ENCODE measurements at places on chromosomes 11 and 22. TPM values are rescaled to one million over a fixed set of nuclear protein-coding genes. Genes with fewer than 3 reads are reported as not detected.
A peak's percentile ranks its signal among the peaks of the same experiment; 100 is the strongest.

GRCh38 chr11:72642884-72643522 lies 31.2 kb downstream of the PDE2A start:
- peak; percentile 59 for DNase-seq

TNNI2 gene
- total RNA-seq, result 8.7 TPM

VSTM5 gene
- total RNA-seq, result not detected

DNA sequence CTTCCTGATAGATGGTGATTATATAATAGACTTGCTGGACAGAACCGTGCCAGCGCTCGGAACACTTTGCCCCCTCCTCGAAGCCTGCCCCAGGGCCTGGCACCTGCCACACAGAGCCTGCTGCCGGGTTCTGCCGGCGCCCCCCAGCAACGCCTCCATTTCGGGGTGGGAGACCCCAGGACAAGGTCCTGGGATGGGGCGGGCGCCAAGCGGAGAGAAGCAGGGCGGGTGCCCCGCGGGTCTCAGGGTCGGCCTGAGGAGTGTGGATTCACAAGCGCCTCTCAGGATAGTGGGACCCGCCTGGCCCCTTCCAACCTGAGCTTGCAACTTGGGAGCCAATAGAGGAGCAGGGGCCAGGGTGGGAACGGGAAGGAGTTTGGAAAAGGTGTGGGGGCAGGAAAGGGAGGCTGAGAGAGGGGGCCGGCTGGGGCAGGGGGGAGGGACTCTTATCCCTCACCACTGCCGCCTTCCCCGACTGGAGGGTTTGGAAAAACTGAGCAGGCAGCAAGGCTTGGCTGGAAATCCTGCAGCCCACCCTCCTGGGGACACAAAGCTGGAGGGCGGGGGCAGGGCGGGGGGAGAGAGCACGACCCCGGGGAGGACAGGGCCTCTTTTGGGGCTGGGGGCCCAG lies 3.3 kb upstream of the BCL9L start:
- DNase-seq, result peak; percentile 59

DNA sequence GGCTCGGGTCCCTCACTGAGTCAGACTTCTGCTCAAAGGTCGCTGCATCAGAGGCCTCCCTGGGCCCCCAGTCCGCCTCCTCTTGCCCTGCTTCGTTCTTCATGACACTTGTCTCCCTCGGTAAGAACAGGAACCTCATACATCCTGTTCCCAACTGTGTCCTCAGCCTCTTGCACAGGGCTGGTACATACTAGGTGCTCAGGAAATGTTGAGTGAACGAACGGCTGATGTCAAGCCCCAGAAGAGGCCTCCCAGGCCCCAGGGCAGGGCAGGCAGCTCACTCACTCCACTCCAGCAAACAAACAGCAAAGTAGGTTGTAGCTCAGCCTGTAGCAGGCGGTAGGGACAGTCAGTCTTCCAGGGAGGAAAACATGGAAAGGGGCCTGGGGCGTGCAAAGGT lies 17.2 kb downstream of the SYNGR1 start:
- DNase-seq, result no peak

DNA sequence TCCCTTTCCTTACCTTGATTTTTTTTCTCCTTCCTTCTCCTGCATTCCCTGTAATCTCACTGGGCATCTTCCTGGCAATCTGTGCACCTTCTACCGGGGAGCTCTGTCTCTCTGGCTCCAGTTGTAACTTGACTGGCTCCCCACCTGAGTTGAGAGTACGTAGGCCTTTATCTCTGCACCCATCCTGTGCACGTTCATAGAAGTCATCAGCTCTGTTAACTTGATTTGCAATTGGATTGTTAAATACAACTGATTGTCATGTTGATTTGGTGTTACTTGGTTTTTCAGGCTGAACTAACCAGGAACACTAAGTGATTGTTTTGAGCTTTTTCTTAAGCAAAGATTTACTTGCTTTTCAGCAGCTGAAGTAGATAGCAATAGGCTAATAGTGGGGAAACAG lies 11.8 kb downstream of the SWAP70 start:
- peak; percentile 55 for DNase-seq

DNA sequence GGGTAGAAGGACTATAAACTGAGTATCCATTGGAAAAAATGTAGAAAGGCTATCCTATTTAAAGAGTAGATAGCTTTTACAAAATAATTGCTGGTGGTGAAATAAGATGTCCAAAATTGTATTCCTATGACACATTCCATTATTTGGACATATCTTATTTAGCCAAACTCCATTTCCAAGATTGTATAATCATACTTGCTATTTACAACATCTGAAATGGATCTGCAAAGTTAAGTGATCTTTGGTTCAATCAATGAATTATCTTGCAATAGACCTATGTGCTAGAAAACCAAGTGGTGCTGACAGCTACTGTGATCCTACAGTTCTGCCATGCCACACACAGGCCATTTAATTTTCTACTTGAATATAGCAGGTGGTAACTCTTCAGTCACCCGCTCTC lies 11.0 kb upstream of the BLID start:
- no peak for DNase-seq

API5 gene
- total RNA-seq, result 141 TPM

SLC6A5 gene
- not detected for total RNA-seq

GRCh38 chr11:12154871-12155668 lies 44.7 kb downstream of the MICAL2 start:
- no peak for DNase-seq

POU2AF3 gene
- not detected for total RNA-seq

GRCh38 chr11:65663639-65664200 lies 1.0 kb upstream of the RELA start:
- DNase-seq, result peak; percentile 31

DNA sequence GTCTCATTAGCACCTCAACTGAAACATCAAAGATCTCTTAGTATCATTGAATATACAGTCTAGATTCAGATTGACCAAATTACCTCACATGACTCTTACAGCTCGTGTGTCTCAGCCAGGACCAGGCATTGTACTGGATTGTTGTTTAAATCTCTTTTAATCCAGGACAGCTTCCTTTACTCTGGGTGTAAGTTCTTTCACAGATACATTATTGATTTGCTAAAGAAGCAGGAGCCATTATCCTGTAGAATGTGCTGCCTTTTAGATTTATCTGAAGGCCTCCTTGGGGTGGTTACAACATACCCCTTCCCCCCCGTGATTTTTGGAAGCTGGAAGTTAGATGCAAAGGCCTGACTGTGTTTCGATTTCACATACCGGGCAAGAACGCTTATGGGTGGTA lies 4.2 kb downstream of the MCM5 start:
- DNase-seq, result no peak

IGF2 gene
- not detected for total RNA-seq

GRCh38 chr11:29628609-29629008 lies 388.2 kb downstream of the KCNA4 start:
- no peak for DNase-seq

- no peak for DNase-seq
Measured at GRCh38 chr11:122755409-122755808, 82.9 kb upstream of the CRTAM start.

DNA sequence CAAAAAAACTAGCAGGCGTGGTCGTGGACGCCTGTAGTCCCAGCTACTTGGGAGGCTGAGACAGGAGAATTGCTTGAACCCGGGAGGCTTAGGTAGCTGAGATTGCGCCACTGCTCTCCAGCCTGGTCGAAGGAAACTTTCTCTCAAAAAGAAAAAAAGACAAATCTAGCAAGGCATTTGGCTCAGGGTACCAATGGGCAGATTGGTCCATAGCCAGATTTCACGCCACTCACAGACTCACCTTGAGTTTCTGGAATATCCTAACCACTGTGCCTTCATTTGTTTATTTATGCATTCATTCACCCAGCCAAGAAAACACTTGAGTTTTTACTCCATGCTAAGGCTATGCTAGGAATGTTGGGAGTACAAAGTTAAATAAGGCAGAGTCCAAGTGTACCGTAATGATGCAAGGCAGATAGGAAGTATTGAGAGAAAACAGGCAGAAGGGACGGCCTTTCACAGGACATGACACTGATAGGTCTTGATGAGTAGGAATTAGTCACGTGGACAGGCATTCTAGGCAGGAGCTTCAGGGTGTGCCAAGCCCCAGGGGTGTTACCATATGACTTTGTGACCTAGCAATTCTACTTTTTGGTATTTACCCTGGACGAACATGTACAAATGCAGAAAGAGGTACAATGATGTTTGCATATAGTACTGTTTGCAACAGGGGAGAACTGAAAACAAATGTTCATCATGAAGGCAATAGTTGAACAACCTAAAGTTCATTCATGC lies 3.0 kb upstream of the PACSIN3 start:
- DNase-seq, result no peak

DNA sequence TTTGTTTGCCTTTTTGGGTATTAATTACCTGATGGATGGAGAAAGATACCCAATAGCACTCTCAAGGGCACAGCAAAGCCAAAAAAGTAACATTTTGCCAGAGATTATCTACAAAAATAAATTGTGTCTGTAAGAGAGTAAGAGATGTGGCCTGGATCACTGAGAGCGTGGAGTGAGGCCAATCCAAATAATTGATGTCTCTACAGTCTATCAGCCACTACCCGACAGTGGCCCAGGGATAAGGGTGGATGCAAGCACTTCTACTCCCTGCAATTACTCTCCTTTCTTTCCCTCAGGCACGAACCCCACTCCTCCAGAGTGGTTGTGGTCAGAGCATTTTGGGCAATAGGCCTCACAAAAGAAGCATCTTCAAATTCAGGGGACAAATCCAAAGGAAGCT lies 92.3 kb upstream of the ZC3H12C start:
- no peak for DNase-seq

- DNase-seq, result no peak
Measured at GRCh38 chr11:68406324-68407313, 53.9 kb upstream of the PPP6R3 start.

- no peak for DNase-seq
Measured at GRCh38 chr11:62918531-62918930, 2.6 kb downstream of the CHRM1 start.

ABCG4 gene
- not detected for total RNA-seq

C11orf97 gene
- total RNA-seq, result not detected

- DNase-seq, result no peak
Measured at GRCh38 chr11:82080160-82080559, 653.5 kb downstream of the FAM181B start.

DNA sequence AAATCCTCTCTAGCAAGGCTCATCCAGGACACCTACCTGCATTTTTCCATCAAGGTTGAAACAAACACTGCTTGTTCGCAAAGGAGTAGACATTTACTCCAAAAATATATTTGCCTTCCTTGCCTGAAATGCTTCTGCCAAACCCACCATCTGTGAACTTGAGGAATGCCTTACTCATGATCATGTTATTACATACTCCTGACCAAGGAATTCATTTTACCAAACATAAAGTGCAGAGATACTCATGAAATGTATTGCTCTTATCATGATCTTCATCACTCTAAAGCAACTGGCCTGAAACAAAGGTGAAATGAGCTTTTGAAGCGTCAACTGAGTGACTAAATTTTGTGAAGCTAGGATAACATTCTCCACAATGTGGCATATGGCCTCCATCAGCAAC lies 243.1 kb upstream of the CCDC179 start:
- DNase-seq, result no peak

LRRC74B gene
- not detected for total RNA-seq

ZNF70 gene
- total RNA-seq, result 8.4 TPM

DNA sequence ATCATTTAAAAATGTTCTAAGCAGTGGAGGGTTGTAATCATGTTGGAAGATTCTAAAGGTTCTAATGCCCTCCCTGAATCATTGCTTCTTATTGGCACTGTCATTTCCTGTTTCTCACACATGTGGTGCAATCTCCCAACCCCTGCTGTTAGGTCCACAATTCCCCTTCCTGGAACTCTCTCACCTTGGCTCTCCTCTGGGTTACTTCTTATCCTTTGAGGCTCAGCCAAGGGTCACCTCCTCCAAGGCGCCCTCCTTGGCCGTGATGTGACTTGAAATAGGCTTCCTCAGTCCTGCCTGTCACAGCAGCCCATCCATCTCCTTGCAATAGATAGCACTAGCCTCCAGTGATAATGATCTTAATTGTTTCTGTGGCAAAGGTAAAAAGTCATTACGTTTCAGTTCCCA lies 149.8 kb downstream of the TTC17 start:
- no peak for DNase-seq

- DNase-seq, result peak; percentile 80
Measured at GRCh38 chr11:46537537-46538295, 56.1 kb downstream of the AMBRA1 start.

GRCh38 chr11:20337526-20338154 lies 25.9 kb upstream of the HTATIP2 start:
- DNase-seq, result peak; percentile 4

DNA sequence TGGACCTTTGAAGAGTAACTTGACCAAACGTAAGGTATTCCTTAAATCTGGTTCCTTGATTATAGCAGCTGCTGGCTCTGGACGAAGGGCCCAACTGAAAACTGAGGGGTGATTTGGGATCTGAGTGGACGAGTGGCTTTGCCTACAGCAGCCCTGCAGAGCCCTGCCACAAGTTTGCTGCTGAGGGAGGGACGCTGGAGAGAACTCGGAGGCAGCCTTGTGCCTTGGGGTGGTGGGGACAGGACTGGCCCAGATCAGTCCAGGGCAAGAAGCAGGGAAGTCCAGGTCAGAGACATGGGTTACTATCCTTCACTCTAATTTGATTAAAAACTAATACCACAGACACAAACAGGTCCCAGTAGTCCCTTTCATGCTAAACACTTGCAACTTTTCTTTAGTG lies 89.6 kb upstream of the PITPNB start:
- DNase-seq, result no peak

SLC22A9 gene
- total RNA-seq, result not detected

- no peak for DNase-seq
Measured at GRCh38 chr22:24379536-24379935, 47.9 kb upstream of the ADORA2A start.

- no peak for DNase-seq
Measured at GRCh38 chr11:64969209-64969608, 2.7 kb downstream of the MAJIN start.

- DNase-seq, result no peak
Measured at GRCh38 chr22:26825960-26826935, 168.9 kb downstream of the MIAT start.

GRCh38 chr11:120635136-120635810 lies 123.7 kb downstream of the GRIK4 start:
- DNase-seq, result no peak

KRTAP5-10 gene
- total RNA-seq, result not detected

- no peak for DNase-seq
Measured at GRCh38 chr11:19524171-19524671, 188.4 kb upstream of the NAV2 start.

GRCh38 chr22:38505541-38506117 lies 482 bp downstream of the DDX17 start:
- DNase-seq, result peak; percentile 78

KRTAP5-9 gene
- not detected for total RNA-seq

DNA sequence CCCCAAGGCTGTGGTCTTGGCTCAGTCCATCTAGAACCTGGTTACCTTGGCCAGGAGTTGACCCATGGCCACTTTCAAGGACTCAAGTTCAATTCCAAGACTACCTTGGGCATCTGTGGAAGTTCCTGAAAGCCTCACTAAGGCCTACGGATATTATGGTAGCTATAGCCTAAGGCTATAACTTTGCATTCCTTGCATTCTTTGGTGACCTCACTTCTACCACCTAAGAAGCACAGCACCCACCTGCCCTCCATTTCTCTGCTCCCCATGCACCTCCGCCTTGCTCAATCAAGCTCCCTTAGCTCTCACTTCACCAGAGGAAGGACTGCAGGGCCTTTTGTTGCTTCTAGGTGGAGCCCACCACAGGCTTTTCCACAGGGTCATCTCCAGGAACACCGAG lies 50.3 kb upstream of the GALNT18 start:
- no peak for DNase-seq

PRR33 gene
- total RNA-seq, result not detected

APOA1 gene
- total RNA-seq, result 0.41 TPM
